ENCODE measurements at places on chromosomes 7 and 10. TPM values are rescaled to one million over a fixed set of nuclear protein-coding genes. Genes with fewer than 3 reads are reported as not detected.

The STOX1 gene
- 1.5 TPM for total RNA-seq

The GIMAP4 gene
- total RNA-seq = 61.4 TPM

The COL28A1 gene
- 5.8 TPM for total RNA-seq

DNA sequence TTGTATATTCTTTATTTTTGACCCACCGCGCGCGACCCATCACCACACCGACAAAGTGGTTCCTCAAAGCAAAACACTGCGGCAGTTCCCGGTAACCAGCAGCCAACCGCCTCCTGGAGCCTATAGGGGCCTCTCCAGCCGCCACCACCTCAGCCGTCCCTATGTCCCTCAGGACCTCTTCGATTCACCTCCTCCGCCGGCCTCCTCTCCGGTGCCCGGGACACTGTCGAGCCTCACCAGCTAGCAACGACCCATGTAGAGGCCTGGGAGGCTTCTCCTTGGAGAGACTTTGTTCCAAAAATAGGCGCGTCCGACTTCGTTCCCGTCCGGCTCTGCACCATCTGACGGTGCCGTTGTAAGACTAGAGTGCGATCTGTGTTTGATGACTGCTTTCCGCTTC is 158.8 kb downstream of the HGF start:
- H3K27ac ChIP-seq = no peak overlapping the region
- no peak overlapping the region for H3K4me3 ChIP-seq
- DNase-seq = no peak
- no peaks in the 10 kb centered on the region for H3K27me3 ChIP-seq

DNA sequence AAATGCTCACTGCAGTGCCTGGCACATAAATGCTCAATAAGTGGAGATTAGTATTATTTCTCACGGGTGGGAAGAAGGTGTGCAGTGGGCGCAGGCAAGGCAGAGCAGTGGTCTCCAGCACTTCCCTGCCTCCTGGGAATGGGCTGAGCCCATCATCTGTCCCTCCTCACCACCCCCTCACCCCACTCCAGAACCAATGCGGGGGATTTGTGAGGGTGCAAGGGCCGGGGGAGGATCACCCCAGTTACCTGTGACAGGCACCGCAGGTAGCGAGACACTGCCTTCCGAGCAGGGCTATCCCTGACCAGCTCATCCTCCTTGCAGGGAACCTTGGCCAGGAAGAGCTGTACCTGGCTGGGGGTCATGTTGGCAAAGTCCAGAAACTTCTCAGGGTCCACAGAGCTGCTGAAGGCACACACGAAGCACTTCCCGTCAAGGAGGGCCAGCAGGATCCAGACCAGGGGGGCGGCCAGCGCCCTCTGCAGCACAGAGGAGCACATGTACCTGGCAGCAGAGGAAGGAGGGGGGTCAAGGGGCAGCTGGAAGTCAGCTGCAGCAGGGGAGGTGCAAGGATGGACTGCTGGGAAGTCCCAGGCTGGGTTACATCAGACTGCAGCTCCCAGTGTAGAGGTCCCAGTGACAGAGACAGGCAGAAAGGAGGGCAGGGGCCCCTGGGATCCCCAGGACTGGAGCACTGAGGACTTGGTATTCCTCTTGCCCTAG is 2.8 kb downstream of the CALHM3 start:
- peak; percentile 29 for DNase-seq
- H3K27ac ChIP-seq = no peak overlapping the region
- H3K36me3 ChIP-seq = no peaks in the 10 kb centered on the region
- H3K4me1 ChIP-seq = no peaks in the 10 kb centered on the region

DNA sequence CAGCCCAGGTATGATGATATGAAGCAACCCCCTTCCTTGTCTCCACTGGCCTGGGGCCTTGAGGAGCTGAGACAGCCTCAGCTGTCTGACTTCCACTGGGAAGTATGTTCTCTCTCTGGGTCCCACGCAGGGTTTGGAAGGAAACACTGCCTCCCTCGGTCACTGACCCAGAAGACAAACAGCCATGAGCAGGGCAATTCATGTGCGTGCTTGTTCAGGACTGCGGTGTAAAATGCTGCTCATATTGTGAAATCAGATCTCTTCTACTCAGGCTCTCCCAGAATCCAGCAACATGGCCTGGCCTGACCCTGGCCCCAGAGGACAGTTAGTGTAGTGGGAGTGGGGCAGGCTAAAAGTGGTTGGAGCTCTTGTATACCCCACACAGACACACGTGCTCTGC is 2.8 kb downstream of the CLCN1 start:
- no peaks in the 10 kb centered on the region for H3K36me3 ChIP-seq
- H3K4me1 ChIP-seq = peaks cover 2% of the 10 kb centered on the region
- H3K4me3 ChIP-seq = no peak overlapping the region
- no peak for DNase-seq

DNA sequence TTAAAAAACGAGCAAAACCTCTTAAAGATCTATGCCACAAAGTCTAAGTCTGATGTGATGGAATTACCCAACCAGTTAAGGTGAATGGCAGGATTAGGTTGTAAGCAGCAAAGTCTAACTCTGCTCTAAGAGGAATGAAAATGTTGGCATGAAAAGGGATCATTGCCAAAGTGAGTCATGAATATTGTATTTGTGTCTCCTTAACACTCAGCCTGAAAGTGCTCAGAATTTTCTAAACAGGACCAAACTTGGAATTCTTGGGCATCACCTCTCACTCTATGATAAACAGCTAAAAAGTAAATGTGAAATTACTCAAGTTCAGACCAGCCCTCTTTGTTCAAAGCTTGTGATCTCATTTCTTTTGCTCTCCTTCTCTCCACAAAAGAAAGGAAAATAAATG is 27.0 kb downstream of the PPP1R3A start:
- DNase-seq = no peak
- no peaks in the 10 kb centered on the region for H3K4me1 ChIP-seq
- no peaks in the 10 kb centered on the region for H3K36me3 ChIP-seq
- no peak overlapping the region for H3K27ac ChIP-seq
- no peak overlapping the region for H3K4me3 ChIP-seq

- no peaks in the 10 kb centered on the region for H3K4me1 ChIP-seq
- H3K4me3 ChIP-seq = no peak overlapping the region
- no peaks in the 10 kb centered on the region for H3K36me3 ChIP-seq
- DNase-seq = no peak
- no peak overlapping the region for H3K27ac ChIP-seq
These were observed 2.6 kb upstream of the PLCE1 start for GRCh38 chr10:93991114-93991513.

DNA sequence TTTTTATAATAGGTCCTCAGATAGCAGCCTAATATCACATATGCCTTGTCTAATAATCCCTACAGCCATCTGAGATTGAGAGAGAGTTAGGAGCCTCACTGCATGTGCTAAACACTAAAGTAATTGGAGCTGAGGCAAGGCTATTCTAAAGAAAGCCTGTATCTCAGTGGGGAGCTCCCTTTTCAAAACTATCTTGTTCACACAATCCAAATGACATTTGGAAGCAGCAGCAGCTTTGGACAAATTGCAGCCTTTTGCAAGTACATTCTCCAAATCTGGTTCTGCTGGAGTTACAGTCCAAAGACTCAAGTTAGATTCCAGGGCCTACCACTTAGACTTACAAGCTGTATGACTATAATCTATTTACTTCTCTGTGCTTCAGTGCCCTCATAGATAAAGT is 104.5 kb downstream of the MACC1 start:
- H3K27me3 ChIP-seq = no peaks in the 10 kb centered on the region
- H3K36me3 ChIP-seq = no peaks in the 10 kb centered on the region
- H3K4me3 ChIP-seq = no peak overlapping the region
- no peak overlapping the region for H3K27ac ChIP-seq
- no peaks in the 10 kb centered on the region for H3K4me1 ChIP-seq

DNA sequence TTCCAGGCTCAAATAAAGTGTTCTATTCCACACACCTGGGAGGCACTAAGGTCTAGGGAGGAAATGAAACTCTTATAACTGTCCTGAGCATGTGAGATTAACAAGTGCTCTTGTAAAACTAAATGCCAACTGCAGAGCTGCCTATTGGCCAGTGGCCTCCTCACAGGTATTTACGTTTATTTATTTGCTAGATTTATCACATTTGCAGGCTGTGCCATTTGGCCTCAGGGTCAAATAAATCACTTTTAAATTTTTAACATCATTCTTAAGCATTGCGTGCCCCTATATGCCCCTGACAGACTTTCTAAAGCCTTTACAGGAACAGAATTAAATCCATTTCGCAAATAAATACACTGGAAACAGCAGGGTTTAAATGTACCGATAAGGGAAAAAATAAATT is 381.8 kb upstream of the NFE2L3 start:
- H3K4me3 ChIP-seq = no peak overlapping the region
- no peaks in the 10 kb centered on the region for H3K36me3 ChIP-seq
- DNase-seq = no peak
- H3K4me1 ChIP-seq = no peaks in the 10 kb centered on the region
- no peaks in the 10 kb centered on the region for H3K27me3 ChIP-seq

DNA sequence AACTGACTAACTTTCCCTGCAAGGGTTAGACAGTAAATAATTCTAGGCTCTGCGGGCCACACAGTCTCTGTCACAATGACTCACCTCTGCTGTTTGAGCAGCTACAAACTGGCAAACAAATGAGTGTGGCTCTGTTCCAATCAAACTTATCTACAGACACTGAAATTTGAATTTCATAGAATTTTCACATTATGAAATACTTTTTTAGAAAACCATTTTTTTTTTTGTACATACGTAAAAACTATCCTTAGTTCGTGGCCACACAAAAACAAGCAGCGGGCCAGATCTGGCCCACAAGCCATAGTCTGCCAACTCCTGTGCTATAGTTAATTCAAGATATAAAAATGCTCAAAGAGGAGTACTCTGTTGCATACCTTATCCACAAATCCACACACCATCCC is 32.6 kb downstream of the PIP4K2A start:
- H3K27ac ChIP-seq = no peak overlapping the region
- DNase-seq = no peak
- H3K36me3 ChIP-seq = no peaks in the 10 kb centered on the region
- peaks cover 22% of the 10 kb centered on the region for H3K4me1 ChIP-seq
- H3K4me3 ChIP-seq = no peak overlapping the region
